ENCODE measurements at places on chromosomes 6 and 20.

GRCh38 chr6:36679043-36679833, 724 bp downstream of the CDKN1A start:
- no peak for DNase-seq

GRCh38 chr6:166636191-166636933, 9.3 kb upstream of the RPS6KA2 start:
- no peak for DNase-seq

DNA sequence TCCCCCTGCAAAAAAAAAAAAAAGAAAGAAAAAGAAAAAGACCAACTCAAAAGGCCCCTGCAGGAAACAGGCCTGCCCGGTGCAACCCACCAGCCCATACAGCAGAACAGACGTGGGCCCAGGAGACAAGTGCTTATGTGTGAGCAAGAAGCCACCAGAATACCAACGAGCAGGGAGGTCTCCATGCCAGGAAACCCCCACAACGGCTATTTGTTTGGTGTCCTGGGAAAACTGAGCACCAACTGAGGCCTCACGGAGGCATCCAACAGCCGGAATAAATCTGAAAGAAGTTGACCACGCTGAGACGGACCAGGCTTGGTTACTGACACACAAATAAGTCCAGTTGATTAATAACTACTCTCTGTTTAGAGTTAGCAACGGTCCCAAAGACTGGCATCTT, 29.7 kb downstream of the PTPRT start:
- DNase-seq = no peak

DNA sequence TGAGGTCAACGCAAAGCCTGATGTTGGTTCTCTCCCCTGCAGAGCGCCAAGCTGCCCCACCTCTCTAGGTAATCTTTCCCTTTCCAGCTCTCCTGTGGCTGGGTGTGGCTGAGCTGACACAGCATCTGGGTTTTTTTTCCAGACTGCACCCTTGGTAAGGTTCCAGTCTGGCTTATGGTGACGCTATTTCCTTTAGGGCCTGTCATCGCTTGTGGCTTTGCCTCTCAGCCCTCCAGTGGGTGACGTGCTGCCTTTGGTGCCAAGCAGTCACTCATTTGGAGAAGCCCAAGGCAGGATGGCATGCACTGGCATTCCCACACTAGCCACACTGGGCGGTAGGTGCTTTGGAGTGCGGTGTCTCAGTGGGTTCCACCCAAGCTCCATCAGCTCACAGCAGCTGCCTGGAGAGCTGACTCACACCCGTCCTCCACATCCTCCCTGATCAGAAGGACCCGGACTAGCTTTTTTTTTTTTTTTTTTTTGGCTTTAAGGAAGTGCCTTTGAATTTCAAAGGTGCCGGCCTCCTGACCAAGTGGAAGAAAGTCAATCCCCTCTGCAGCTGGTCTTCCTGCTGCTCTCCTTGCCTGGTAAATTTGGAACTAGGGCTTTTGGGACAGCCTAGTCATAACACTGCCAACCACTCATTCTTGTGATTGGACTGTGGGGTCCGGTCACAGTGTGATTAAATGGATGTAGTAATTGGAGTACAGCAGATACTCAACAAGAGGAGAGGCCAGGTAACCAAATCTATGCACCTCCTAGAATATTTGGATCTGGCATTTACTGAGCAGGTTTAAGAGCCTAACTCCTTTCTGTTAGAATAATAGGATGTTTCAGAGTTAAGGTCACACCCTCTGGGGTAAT, 153.6 kb downstream of the CD83 start:
- DNase-seq = peak; percentile 38

GRCh38 chr6:78830805-78831204, 36.5 kb upstream of the IRAK1BP1 start:
- DNase-seq = no peak

- DNase-seq = no peak
Measured at GRCh38 chr6:75431379-75431778, 62.2 kb downstream of the FILIP1 start.

GRCh38 chr6:46763466-46763865, 16.7 kb downstream of the ANKRD66 start:
- DNase-seq = no peak

- no peak for DNase-seq
Measured at GRCh38 chr6:148523048-148523447, 180.4 kb downstream of the SASH1 start.

- DNase-seq = no peak
Measured at GRCh38 chr6:36135053-36135731, 4.9 kb downstream of the MAPK13 start.

GRCh38 chr6:170062209-170062914, 228.5 kb downstream of the DLL1 start:
- no peak for DNase-seq

GRCh38 chr20:24586523-24586840, 117.1 kb downstream of the SYNDIG1 start:
- DNase-seq = no peak

- DNase-seq = no peak
Measured at GRCh38 chr6:110744991-110745390, 70.3 kb downstream of the CDK19 start.

- peak; percentile 38 for DNase-seq
Measured at GRCh38 chr6:45105170-45105820, 222.8 kb upstream of the RUNX2 start.

- no peak for DNase-seq
Measured at GRCh38 chr6:50820869-50821264, 2.2 kb downstream of the TFAP2B start.

- DNase-seq = peak; percentile 5
Measured at GRCh38 chr6:98579941-98580340, 254.4 kb upstream of the POU3F2 start.

DNA sequence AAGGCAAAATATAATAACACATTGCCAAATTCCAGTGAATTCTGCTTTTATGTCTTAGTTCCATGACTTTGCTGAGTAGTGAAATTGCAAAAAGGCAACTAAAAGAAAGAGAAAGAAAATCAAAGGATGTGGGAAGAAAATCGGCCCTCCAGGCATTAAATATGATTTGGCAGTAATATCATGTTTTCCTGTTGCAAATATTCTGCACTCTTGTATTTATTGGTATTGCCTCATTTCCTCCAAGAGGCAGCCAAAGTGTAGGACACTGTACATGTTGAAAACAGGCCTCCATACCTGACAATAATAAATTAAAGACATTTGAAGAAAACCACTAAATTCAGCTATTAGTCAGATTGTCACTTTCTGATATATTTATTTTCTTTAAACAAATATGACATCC, 460.0 kb upstream of the NOX3 start:
- no peak for DNase-seq

GRCh38 chr6:19734519-19734918, 102.7 kb upstream of the ID4 start:
- DNase-seq = no peak

DNA sequence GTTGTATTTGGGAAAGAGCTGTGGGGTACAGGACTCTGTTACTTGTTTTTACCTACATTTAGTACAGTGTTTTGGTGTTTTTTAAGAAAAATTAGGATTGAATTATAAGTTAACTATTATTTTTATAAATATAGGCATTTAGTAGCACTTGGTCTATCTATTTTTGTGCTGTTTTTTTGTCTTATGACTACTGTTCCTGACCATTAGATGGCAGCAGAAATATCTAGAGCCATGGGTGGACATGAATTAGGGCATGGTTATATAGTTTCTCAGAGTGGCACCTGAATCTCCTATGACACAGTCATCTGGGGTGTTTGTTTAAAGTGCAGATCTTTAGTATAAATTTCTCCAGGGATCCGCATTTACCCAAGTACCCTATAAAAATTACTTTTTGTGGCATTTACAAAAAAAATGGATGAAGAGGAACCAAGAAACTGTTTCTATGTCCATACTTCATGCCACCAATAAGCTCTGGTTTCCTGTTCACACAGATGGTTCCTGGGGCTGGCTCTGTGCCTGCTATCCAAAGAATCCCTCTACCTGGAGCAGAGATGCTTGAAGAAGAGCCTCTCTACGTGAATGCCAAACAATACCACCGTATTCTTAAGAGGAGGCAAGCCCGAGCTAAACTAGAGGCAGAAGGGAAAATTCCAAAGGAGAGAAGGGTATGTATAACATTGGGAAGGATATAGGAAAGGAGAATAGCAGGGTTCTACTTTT, 19.8 kb downstream of the NFYA start:
- DNase-seq = no peak

DNA sequence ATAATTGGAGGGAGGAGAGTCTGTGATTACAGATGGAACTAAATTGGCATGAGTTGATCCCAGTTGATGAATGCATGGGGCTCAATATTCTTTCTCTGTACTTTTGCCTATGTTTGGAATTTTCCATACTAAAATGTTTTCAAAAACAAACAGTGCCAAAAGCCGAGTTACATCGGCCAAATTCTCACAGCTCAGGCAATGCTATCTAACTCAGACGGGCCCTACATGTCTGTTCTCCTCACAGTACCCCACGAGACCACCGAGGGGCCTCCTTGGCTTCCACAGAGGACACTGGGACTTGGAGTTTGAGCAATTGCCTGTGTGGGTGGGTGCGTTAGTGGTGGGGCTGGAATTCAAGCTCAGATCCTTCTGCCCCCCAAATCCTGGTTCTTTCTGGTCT, 413.2 kb downstream of the CDH26 start:
- no peak for DNase-seq

GRCh38 chr6:159213405-159213804, 44.2 kb downstream of the FNDC1 start:
- DNase-seq = no peak

GRCh38 chr6:5205877-5206850, 54.6 kb downstream of the LYRM4 start:
- no peak for DNase-seq

DNA sequence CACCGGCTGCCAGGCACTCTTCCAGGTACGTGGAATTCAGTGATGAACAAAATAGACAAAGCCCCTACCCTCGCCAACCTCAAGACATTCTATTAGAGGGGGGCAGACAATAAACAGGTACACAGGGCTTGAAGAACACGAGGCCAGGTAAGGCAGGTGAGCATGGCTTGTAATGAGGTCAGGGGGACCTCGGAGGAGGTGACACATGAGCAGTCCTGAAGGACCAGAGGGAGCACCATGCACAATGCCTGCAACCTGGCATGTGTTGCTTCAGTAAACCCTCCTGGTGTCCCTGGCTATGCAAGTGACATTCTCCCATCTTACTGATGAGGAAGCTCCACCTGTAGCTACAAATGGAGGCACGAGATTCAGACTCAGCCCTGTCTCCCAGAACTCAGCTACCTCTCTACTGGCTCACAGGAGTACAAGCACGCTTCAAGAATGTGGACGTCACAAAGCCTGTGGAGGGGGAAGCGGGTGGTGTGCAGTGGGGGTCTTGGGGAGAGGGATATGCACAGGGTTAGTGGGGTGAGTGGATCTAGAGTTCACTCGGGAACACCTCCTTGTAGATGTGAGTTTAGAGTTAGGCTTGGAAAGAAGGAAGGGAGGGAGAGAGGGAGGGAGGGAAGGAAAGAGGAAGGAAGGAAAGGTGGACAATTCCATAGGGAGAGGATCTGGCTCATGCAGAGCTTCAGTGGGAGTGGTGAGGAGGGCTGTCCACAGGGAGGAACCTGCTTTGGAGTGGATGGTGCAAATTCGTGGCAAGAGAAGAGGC, 7.6 kb upstream of the MAPK13 start:
- no peak for DNase-seq

GRCh38 chr20:9215539-9215938, 146.7 kb downstream of the PLCB4 start:
- no peak for DNase-seq

- DNase-seq = no peak
Measured at GRCh38 chr20:54250691-54251090, 42.8 kb downstream of the PFDN4 start.

- no peak for DNase-seq
Measured at GRCh38 chr6:148200781-148201180, 141.9 kb upstream of the SASH1 start.

- peak; percentile 10 for DNase-seq
Measured at GRCh38 chr20:9838378-9839295, at the start of gene PAK5. TSS of gene PAK5 (minus strand) at chr20:9839076. CDS start at chr20:9644328, 194,748 bp downstream.

GRCh38 chr6:143867236-143867635, 3.0 kb downstream of the ZC2HC1B start:
- no peak for DNase-seq

- no peak for DNase-seq
Measured at GRCh38 chr6:5726976-5727718, 279.6 kb downstream of the NRN1 start.

- peak; percentile 91 for DNase-seq
Measured at GRCh38 chr6:32175711-32176475, at the start of gene AGPAT1. TSS of gene AGPAT1 (minus strand) at chr6:32176084. CDS start at chr6:32171496, 4,588 bp downstream.

GRCh38 chr6:88964509-88964908, 1.1 kb upstream of the RNGTT start:
- DNase-seq = no peak

DNA sequence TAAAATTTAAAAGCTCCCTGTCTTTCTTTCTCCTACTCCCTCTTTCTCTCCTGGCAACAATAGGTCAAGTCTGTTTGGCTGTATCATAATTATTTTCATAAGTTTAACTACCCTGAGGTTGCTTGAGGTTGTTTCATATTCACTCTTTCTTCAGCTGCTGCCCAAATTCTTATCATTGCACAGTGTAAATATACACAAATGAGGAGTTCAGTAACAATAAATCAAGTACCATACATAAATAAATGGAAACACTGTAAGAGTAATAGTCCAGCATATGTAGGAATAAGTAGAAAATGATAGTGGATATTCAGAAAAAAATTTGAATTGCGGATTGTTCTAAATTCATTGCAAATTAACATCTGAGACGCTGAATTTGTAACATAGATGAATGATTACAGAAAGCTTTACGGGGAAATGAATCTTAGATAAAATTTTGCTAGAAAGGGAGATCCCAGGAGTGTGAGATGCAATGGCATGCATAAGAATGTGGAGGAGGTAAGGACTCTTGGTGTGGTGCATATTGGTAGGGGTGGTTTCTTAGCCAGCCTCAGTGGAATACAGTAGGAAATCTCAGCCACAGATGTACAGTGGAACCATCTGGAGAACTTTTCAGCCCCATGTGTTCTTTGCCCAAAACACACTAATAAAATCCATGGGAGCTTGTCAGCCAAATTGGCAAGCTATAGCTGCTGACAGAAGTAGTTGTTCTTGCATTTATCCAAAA, 480.7 kb downstream of the HTR1B start:
- no peak for DNase-seq

DNA sequence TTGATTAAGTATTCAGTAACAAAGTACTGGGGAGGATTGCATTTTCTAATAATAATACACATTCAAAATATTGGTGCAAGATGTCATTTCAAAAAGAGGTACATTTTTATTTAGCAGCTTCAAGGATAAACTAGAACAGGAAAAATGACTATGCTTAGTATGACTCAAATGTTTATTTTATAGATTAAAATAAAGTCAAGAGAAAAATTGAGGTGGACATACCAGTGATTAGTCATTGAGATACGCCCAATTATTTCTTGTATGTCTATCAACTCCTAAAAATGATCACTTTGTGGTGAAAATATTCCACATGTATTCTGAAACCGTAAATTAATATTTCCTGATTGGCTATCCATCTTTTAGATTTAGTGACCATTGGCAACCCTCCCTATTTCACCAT, 96.7 kb downstream of the PHF3 start:
- no peak for DNase-seq

GRCh38 chr6:117907601-117908245, 659 bp downstream of the SLC35F1 start:
- DNase-seq = no peak
